ENCODE measurements at places on chromosomes 16 and 17. TPM values are rescaled to one million over a fixed set of nuclear protein-coding genes. Genes with fewer than 3 reads are reported as not detected.

Gene EMC8
- total RNA-seq = 51.8 TPM

Gene KRT35
- total RNA-seq = not detected

- no peak for DNase-seq
Observed at GRCh38 chr17:18182110-18182977, 1.3 kb upstream of the ALKBH5 start.

GRCh38 chr17:2244545-2245525 is 58.8 kb downstream of the SMG6 start:
- no peak for DNase-seq

GRCh38 chr17:14144508-14144907 is 75.2 kb downstream of the COX10 start:
- DNase-seq = no peak

GRCh38 chr16:77986011-77986740 is 36.2 kb upstream of the CLEC3A start:
- no peak for DNase-seq

DNA sequence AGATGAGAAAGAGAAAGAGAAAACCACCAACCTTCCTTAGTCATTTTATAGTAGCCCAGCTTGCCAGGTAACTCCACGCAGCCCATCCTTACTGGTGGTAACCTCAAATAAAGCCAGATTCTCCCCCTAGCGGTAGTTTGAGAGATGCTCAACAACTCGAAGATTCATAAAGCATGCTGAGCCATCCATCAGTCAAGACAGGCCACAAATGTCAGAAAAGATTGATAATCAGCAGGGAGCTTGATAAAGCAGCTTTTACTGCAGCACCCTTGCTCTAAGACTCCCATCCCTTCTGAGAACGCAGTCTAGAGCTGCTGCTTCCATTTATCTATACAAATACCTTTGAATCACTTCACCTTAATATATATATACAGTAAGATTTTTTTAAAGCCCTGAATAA is 451.5 kb upstream of the HSBP1 start:
- peak; percentile 38 for DNase-seq

GRCh38 chr17:74949455-74950115 is 13.9 kb downstream of the OTOP3 start:
- no peak for DNase-seq

- DNase-seq = no peak
Observed at GRCh38 chr16:89727406-89728120, 6.2 kb downstream of the ZNF276 start.

DNA sequence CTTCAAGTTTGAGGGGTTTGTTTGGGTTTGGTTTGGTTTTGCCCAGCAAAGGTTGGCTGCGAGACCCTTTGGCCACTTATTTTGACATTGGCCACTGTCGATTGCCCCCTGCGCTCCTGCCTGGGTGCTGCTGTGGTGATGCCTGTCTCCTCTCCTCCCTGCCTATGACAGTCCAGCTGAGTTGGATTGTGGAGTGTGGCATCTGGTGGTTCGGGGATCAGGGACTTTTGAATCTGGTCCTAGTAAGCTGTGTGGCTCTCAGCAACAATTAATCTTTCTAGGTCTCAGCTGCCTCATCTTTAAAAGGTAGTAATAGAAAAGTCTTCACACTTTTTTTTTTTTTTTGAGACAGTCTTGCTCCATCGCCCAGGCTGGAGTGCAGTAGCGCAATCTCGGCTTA is 27.1 kb downstream of the CDK5RAP3 start:
- no peak for DNase-seq

- DNase-seq = no peak
Observed at GRCh38 chr16:12449795-12450194, 353.9 kb downstream of the CPPED1 start.

Gene NACA2
- total RNA-seq = not detected

GRCh38 chr16:58624209-58624608 is 5.4 kb downstream of the CNOT1 start:
- DNase-seq = no peak

Gene CLEC18C
- 28.9 TPM for total RNA-seq

DNA sequence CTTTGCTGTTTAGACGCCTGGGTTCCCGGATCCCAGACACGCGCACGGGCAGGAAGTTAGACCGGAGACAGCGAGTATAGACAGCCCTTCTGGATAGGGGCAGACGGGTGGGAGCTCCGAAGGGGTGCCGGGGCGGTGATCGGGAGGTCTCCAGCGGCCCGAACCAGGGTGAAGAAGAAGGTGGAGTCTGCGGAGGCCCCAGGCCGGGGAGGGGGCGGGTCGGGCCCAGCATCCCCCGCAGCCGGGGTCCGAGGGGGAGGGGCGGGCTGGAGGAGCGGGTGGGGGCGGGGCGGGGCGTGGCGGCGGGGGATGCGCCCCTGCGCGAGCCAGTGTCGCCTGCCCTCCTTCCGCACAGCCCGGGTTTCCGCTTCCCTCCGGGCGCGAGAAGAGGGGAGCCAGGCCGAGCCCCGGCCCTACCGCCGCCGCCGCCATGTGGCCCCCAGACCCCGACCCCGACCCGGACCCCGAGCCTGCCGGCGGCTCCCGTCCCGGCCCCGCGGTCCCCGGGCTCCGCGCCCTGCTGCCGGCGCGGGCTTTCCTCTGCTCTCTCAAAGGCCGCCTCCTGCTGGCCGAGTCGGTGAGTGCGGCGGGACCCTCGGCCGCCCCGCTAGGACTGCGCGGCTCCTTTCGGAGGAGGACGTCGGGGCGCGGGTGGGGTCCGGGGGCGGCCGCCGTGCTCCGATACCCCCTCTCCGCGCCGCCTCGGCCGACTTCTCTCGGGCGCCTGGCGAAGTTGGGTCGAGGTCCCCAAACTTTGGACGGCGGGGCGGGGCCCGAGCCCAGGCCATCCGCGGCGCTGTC is at the start of gene CMTM3:
TSS of gene CMTM3 (plus strand) at position 329 of the 801 bp plus-strand sequence. CDS start at position 431, 102 bp downstream.
- no peak for DNase-seq

GRCh38 chr17:51670899-51671298 is 410.6 kb downstream of the UTP18 start:
- no peak for DNase-seq

GRCh38 chr16:63067141-63067540 is 1030.9 kb upstream of the CDH8 start:
- no peak for DNase-seq

Gene CD300LF
- not detected for total RNA-seq

Gene ARL5C
- total RNA-seq = not detected

Gene RHBDL1
- total RNA-seq = 0.88 TPM

Gene SLC38A7
- 42.6 TPM for total RNA-seq

DNA sequence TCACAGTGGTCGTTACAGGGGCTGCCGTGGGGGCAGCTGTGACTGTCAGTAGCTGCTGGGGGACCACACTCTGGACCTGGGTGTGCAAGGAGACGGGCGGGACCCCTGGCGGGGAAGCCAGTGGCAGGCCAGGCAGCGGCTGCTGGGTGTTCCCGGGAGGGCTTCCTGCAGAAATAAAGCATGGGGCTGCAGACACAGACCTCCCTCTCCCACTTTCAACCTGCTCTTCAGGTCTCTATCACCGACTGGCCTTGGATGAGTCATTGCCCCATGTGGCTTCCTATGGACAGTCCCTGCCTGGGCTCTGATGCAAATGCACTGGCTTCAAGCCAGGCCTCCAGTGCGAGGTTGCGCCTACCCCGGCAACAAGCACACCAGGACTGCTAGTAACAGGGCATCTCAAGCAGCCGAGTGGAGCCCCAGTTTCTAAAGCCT is 17.2 kb downstream of the SREBF1 start:
- DNase-seq = peak; percentile 81

DNA sequence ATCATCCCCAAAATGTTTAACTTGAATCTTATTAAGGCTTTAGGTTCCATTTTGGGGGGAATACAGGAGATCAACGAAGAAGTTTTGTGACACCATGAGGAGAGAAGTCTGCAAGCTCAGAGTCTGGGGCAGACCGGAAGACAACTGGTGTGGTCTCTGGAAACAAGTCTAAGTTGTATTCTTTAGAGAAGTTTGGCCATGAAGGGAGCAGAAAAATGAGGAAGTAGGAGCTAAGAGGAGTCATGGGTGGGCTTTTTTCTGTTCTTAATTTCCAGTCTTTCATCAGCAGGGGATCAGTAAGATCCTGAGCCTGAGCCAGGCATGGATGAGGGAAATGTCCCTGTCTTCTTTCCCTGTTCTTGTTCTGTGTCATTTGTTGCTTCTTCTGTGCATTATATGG is 35.8 kb upstream of the NF1 start:
- DNase-seq = no peak

GRCh38 chr16:72786606-72787005 is 261.3 kb downstream of the ZFHX3 start:
- no peak for DNase-seq

DNA sequence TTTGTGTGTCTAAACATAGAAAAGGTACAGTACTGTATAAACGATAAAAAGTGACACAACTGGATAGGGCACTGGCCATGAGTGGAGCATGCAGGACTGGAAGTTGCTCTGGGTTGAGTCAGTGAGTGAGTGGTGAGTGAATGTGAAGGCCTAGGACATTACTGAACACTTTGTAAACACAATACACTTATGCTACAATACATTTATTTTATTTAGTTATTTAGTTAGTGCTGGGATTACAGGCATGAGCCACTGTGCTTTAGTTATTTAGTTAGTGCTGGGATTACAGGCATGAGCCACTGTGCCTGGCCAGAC is 4.6 kb downstream of the CFAP20 start:
- no peak for DNase-seq

DNA sequence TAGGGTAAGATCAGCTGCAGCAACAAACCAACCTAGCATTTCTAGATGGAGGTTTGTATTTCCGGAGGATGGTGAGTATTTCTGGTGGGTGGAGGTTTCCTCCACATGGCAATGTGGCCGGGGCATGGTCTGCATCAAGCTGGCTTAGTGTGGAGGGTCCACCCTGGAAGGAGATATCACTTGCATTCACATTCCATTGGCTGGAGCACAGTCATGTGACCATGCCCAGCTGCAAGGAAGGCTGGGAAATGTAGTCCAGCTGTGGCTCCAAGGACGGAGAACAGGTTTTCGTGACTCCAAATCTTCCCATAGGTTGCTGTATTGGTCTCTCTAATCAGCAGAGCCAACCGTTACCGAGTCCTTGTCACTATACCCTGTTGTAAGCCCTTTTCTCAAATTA is 68.7 kb downstream of the RAI1 start:
- DNase-seq = no peak

DNA sequence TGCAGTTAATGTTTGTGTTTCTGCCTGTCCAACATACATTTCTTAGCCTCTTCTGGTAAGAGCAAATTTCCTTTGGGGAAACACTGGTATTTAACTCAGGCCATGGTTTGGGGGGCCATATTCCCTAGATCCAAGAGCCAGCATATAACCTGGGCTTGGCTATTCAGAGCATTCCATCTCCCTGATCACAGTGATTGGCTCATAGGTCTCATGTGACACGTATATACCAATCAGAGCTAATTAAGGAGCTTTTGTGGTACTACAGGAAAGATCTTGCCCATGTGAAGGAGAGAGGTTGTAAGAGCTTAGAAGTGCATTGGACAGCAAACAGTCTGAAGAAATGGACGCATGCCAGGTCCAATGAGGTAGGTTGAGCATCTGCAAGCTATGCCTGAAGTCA is 33.4 kb upstream of the GPR139 start:
- no peak for DNase-seq

Gene EPOP
- 6.4 TPM for total RNA-seq

DNA sequence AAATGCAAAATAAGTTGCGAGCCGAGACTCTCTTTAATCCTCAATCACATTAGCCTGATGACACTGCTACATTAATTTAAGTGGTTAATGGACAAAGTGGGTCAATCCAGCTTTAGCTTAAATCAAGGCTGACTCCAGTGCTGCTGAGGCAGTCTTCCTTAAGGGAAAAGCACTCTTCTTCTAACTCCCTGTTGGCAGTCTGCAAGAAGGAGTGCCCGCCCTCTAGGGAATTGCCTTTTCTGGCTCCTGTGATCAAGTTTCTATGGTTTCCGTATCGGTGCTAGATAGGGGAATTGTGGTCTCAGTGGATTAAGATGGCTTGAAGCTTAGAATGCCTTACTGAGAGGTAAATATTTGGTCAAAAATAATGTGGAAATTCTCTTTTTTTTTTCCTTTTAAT is 41.0 kb downstream of the HS3ST3B1 start:
- DNase-seq = no peak

DNA sequence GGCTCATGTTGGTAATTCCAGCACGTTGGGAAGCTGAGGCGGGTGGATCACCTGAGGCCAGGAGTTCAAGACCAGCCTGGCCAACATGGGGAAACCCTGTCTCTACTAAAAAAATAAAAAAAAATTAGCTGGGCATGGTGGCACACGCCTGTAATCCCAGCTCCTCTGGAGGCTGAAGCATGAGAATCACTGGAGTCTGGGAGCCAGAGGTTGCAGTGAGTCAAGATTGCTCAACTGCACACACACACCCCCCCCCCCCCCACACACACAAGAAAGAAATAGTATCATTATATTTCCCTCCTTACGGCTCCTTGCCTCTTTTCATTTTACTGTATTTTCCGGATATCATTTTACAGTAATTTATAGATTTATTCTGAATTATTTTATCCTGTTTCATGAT is 963.1 kb upstream of the GOT2 start:
- DNase-seq = no peak

DNA sequence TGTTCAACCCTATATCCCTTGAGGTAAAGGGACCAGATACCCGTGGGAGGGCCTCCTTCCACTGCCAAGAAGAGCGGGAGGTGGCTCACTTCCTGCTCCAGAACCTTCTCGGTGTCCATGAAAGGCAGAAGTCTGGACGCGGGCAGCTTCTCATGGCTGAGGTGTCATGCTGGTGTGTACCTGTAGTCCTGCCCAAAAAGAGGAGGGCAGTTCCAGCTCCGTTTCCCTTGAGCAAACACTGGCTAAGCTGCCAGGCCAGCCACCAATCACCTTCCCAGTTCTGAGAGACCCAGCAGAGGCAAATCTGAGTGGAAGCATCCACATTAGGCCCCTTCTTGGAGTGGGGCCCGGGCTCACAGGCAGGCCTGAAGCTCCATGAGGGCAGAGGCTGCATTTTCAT is 5.6 kb downstream of the TMEM11 start:
- DNase-seq = no peak

DNA sequence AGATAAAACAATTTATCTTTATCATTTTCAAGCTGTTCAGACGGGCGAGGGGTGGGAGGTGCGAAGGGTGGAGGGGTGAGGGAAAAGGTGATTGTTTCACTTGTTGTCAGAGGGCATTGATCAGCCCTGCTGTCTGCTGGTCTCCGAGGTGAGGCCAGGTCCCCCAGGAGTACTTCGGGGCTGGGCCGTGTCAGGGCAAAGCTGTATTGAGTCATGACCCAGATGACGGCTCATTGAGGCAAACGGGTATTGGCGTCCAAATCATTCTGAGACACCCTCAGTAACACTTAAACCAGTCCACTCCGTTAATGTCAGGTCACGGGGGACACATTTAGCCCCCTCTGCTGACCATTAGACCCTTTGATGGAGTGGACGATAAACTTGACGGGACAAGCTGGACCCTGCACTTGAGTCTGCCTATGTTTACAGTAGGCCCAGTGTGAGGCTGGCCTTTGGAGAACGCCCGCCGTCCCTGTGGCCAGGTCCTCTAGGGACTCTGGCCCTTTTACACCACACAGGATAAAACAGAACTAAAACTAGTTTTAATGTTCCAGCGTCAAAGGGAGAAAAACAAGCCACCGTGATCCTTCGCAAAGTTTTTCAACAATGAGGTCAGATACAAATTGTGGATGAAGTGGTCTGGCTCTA is 502.2 kb upstream of the ZFHX3 start:
- DNase-seq = no peak

Gene ITGAX
- 0.14 TPM for total RNA-seq

- DNase-seq = no peak
Observed at GRCh38 chr17:16415031-16415924, at the start of gene TRPV2. Gene TRPV2 (plus strand): TSS chr17:16415571. CDS start chr17:16417669, 2,098 bp downstream.

Data from kidney epithelial cell (primary cell).